ENCODE measurements at places on chromosomes 13 and 19. TPM values are rescaled to one million over a fixed set of nuclear protein-coding genes. Genes with fewer than 3 reads are reported as not detected.

GRCh38 chr13:44425041-44425814 is 51.6 kb downstream of the SERP2 start:
- no peak overlapping the region for H3K27ac ChIP-seq
- H3K4me3 ChIP-seq = no peak overlapping the region
- no peak for DNase-seq
- H3K36me3 ChIP-seq = no peaks in the 10 kb centered on the region
- H3K4me1 ChIP-seq = no peaks in the 10 kb centered on the region

DNA sequence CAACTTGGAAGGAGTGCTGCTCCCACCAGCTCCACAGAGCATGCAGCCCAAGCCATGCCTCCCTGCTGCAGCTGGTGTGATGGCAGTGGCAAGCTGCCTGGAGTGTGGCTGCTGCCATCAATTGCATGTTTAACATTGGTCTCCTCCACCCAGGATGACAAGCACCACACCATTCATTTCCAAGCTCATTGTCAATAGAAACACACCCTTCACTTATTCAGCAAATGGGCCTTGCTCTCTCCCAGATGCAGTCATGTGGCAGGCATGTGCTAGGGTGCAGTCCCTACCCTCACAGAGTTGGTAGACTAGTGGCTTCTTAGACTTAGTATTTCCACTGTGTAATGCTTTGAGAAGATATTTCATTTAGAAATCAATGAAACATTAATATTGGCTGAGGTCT is 70.8 kb upstream of the FGF14 start:
- DNase-seq = no peak
- no peaks in the 10 kb centered on the region for H3K4me1 ChIP-seq
- H3K36me3 ChIP-seq = no peaks in the 10 kb centered on the region
- H3K4me3 ChIP-seq = no peak overlapping the region

- peaks cover 40% of the 10 kb centered on the region for H3K4me1 ChIP-seq
- peak within 1 kb of the TSS; percentile 93 for H3K4me3 ChIP-seq
- DNase-seq = peak; percentile 95
These were observed at the start of gene PDS5B for GRCh38 chr13:32586080-32586900. Gene PDS5B, plus strand, starts transcription at chr13:32586452. Its CDS starts 62,321 bp downstream, at chr13:32648773.

GRCh38 chr13:21934284-21934683 is 263.4 kb downstream of the FGF9 start:
- DNase-seq = no peak
- no peaks in the 10 kb centered on the region for H3K27me3 ChIP-seq
- H3K36me3 ChIP-seq = no peaks in the 10 kb centered on the region

GRCh38 chr19:10567656-10568055 is 1.1 kb downstream of the CDKN2D start:
- no peaks in the 10 kb centered on the region for H3K27me3 ChIP-seq
- DNase-seq = no peak
- peaks cover 46% of the 10 kb centered on the region for H3K4me1 ChIP-seq
- H3K4me3 ChIP-seq = peak overlapping the region; percentile 92

DNA sequence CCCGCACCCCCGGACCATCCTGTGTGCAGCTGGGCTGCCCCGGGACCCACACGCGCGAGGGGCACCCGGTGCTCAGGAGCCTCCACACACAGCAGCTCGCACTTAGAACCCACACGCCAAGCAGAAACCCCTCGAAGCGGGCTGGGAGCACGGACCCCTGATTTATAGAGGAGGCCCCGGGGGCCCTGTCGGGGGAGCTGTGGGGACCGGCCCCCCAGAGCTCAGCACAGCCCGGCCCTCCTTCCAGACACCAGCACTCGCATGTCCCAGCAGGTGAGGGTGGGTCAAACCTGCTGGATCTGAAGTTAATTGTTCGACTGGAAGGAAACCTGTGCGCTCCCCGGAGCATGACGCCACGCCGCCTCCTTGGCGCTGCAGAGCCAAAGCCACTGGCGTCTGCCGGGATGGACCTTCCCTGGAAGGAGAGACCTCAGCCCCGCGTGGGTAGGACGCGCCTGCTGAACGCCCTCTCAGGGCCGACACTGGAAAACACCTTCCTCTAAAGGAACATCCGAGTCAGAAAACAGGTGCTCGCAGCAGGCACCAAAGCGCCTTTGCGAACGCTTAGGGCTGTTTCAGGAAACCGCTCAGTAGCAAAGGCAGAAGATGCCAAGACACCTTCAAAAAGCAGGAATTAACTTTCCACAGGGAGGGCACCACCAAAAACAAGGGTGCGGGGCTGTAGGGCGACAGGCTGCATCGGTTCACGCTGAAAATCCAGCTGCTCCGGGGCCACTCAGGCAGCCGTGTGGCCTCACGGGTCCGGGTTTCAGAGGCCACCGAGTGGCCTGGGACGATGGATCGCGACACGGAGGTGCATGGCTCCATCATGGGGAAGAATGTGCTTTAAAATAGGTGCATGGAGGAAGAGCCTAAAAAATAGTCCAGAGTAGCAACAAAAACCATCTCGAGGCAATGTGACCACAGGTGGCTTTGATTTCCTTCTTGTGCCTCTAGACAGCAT is 37.8 kb upstream of the GRTP1 start:
- no peak for DNase-seq
- H3K36me3 ChIP-seq = no peaks in the 10 kb centered on the region
- H3K27me3 ChIP-seq = no peaks in the 10 kb centered on the region
- H3K4me1 ChIP-seq = no peaks in the 10 kb centered on the region
- no peak overlapping the region for H3K4me3 ChIP-seq

- no peak overlapping the region for H3K27ac ChIP-seq
- no peaks in the 10 kb centered on the region for H3K36me3 ChIP-seq
- peaks cover 7% of the 10 kb centered on the region for H3K27me3 ChIP-seq
- peaks cover 7% of the 10 kb centered on the region for H3K4me1 ChIP-seq
- peak; percentile 39 for DNase-seq
These were observed 79.8 kb upstream of the FLT1 start for GRCh38 chr13:28574617-28575142.

DNA sequence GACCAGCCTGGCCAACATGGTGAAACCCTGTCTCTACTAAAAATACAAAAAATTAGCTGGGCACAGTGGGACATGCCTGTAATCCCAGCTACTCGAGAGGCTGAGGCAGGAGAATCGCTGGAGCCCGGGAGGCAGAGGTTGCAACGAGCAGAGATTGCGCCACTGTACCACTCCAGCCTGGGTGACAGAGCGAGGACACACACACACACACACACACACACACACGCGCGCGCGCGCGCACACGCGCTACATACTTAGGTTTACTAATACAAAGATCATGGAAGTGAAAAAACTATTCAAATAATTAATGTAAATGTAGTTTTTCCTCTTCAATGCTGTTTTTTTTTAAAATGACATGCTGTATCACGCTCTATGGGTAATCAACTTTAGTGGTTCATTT is 58.5 kb upstream of the ZDHHC20 start:
- H3K27ac ChIP-seq = no peak overlapping the region
- no peak overlapping the region for H3K4me3 ChIP-seq
- H3K4me1 ChIP-seq = no peaks in the 10 kb centered on the region
- peaks cover 10% of the 10 kb centered on the region for H3K36me3 ChIP-seq

GRCh38 chr19:46000491-46001246 is 5.4 kb downstream of the CCDC61 start:
- H3K27ac ChIP-seq = no peak overlapping the region
- peaks cover 7% of the 10 kb centered on the region for H3K27me3 ChIP-seq
- H3K4me3 ChIP-seq = peak overlapping the region; percentile 69
- peaks cover 31% of the 10 kb centered on the region for H3K4me1 ChIP-seq

DNA sequence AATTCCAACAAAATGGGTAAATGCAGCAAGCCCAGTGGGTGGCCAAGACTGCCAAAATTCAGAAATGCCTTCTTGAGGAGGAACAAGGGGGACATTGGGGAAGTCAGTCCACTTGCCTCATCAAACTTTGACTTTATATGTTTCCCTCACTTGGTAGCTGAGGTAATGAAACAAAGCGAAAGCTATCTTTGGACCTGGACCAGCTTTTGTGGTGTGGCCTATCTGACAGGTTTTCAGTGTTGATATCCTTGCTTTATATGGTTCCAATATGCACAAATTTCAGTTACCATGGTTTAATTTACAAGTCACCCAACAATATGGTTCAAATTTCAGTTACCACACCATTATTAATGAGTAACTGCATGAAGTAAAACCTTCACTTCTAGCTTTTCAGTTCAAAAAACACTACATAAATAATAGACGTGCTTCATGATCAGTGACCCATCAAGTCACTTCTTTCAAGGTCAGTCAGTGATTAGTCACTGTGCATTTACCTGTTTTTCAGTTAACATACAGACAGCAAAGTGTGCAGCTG is 17.7 kb upstream of the POU4F1 start:
- peaks cover 2% of the 10 kb centered on the region for H3K4me1 ChIP-seq
- no peaks in the 10 kb centered on the region for H3K27me3 ChIP-seq
- no peak for DNase-seq
- H3K4me3 ChIP-seq = no peak overlapping the region
- no peak overlapping the region for H3K27ac ChIP-seq
- H3K36me3 ChIP-seq = peaks cover 39% of the 10 kb centered on the region

DNA sequence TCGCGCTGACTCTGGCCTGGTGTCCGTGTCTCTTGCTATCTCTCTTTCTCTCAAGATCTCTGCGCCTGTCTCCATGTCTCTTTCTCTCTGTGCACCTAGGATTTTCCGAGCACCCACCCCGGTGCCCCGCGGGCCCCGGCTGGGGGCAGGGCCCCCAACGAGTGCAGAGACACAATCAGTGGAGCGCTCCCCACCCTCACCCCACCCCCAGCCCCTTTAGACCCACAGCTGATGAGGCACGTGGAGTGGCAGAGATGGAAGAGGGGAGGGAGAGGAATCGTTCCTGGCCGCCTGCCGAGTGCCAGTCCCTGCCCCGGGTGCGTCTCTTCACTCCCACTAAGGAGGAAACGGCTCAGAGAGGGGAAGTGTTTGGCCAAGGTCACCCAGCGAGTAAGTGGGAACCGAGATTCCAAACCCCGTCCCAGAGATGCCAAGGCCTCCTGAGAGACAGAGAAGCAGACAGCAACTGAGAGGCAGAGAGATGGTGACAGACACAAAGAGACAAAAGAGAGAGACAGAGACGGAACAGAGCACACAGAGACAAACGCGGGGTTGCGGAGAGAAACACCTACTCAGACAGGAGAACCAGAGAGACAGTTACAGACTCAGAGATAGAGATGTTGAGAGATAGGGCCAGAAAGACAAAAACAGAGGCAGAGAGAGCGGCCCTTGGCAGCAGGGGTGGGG is 626 bp upstream of the BCL3 start:
- H3K4me3 ChIP-seq = peak overlapping the region; percentile 83
- peak overlapping the region; percentile 93 for H3K27ac ChIP-seq
- no peak for DNase-seq
- H3K36me3 ChIP-seq = peaks cover 38% of the 10 kb centered on the region
- peaks cover 61% of the 10 kb centered on the region for H3K4me1 ChIP-seq

DNA sequence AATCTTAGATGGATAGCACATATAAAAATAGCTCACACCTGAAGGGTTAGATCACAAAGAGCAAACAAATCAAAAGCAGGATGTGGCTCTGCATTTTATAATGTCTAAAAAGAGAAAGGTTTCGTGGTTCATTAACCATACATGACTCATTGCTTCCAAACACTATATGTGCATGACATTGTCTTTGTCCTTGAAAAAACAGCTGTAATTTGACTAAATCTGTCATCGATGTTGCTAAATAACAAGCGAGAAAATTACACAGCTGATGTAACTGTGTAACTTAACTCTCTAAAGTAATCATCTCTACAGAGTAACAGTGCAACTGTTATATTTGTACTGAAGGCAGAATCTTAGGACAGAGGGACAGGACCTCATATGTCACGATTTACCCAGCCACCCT is 383.1 kb upstream of the GPC6 start:
- no peak overlapping the region for H3K27ac ChIP-seq
- no peaks in the 10 kb centered on the region for H3K36me3 ChIP-seq
- DNase-seq = no peak
- no peaks in the 10 kb centered on the region for H3K4me1 ChIP-seq
- no peak overlapping the region for H3K4me3 ChIP-seq
- no peaks in the 10 kb centered on the region for H3K27me3 ChIP-seq

DNA sequence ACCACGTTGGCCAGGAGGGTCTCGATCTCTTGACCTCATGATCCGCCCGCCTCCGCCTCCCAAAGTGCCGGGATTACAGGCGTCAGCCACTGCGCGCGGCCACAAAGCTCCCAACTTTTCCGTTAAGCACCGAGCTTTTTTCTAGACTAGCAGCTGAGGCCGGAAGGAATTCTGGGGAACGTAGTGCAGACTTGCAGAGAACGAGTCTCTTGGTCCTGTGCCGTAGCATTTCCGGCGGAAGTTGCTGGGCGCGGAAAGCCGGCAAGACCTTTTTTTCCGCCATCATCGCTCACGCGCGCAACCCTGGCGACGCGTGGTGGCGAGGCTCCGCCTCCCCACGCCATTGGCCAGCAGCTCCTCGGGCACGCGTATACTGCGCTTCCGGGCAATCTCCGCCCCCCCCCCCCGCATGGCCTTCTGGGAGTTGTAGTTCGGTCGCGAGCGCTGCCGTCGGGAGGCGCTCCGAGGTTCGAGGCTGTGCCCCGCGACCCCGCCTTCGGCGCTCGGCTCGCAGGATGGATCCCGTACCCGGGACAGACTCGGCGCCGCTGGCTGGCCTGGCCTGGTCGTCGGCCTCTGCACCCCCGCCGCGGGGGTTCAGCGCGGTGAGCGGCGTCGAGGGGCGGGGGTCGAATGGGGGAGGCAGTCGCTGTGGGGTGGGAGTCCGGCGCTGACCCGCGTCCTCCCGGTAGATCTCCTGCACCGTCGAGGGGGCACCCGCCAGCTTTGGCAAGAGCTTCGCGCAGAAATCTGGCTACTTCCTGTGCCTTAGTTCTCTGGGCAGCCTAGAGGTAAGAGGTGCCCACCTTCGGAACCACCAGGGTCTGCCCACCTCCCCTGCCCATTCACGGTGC is at the start of gene MVB12A:
Gene MVB12A, plus strand, starts transcription at position 427 of the 854 bp plus-strand sequence. Its CDS starts 89 bp downstream, at position 516.
- H3K27me3 ChIP-seq = no peaks in the 10 kb centered on the region
- peak; percentile 97 for DNase-seq
- peaks cover 26% of the 10 kb centered on the region for H3K4me1 ChIP-seq
- peak within 1 kb of the TSS; percentile 86 for H3K27ac ChIP-seq
- peak within 1 kb of the TSS; percentile 84 for H3K4me3 ChIP-seq

GRCh38 chr13:31174018-31174417 is 12.3 kb upstream of the HSPH1 start:
- H3K36me3 ChIP-seq = no peaks in the 10 kb centered on the region
- DNase-seq = no peak
- H3K4me3 ChIP-seq = no peak overlapping the region
- peaks cover 10% of the 10 kb centered on the region for H3K4me1 ChIP-seq
- no peak overlapping the region for H3K27ac ChIP-seq

DNA sequence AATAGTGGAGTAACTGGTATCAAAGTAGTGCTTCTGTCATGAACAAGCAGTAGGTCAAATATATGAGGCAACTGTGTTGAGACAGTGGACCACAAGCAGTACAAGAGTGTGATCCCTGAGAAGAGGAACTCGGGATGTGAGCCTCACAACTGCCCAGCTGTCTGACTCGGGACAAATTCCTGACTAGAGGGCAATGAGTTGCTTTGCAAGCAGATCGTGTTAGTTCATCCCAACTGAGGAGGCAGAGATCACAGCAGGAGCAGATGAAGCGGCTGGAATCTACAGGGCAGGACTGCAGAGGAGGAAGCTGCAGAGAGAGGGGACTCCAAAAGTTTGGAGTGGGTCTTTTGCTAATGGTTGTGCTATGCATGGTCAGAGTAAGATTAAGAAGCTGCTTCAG is 741.1 kb downstream of the DIAPH3 start:
- H3K27me3 ChIP-seq = no peaks in the 10 kb centered on the region
- no peak overlapping the region for H3K27ac ChIP-seq
- DNase-seq = no peak
- H3K4me3 ChIP-seq = no peak overlapping the region
- no peaks in the 10 kb centered on the region for H3K36me3 ChIP-seq

The CGB8 gene
- total RNA-seq = not detected

The HSPB6 gene
- 0.48 TPM for total RNA-seq

The MAST1 gene
- 2.1 TPM for total RNA-seq

The MUC16 gene
- under 0.01 TPM for total RNA-seq

The ZNF221 gene
- 1.6 TPM for total RNA-seq

The EHD2 gene
- not detected for total RNA-seq
